ENCODE measurements at places on chromosomes 5 and 9.

GRCh38 chr5:2602451-2603271 lies 148.8 kb downstream of the IRX2 start:
- DNase-seq: no peak

- DNase-seq: no peak
Measured at GRCh38 chr9:88017096-88017495, 42.8 kb upstream of the CDK20 start.

DNA sequence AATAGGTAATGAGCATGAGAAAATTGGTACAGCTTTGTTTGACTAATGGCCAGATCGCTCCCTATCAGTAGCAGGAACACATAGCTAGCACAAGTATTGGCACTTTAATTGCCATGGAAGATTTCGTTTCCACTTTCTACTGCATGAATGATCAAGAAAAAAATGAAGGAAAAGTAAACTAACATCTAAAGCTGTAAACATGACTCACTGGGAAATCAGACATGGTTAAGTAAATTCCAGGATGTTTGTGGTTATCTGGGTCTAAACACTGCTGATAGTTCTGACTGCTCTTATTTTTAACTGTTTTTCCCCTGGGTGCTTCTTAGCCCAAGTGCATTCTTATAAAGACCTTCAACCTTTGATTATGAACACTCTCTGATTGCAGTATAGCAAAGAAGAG lies 388.9 kb downstream of the NR2F1-AS1 start:
- no peak for DNase-seq

DNA sequence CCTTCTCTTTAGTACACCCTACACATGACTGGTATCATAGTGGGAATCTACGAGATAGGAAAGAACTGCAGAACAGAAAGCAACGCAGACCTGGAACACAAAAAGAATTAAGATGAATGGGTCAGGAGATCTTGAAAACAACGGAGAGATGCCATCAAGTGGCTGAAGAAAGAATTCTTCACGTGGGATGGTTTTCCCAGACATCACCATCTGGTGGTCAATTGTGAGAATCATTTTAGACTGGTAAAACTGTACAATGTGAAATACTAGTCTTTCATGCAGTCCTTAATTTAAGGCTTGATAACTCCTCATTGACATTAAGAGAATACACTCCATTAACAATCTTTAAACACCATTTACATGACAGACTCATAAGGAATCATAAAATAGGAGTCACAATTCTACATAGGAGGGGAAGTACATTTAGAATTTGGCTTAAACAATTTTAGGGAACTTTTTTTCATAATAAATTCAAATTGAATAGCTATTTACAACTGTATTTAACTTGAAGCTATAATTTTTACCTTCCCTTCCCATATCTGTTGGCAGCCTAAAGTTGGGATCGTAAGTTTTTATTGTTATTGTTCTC lies 128.4 kb upstream of the TRPM3 start:
- peak; percentile 56 for DNase-seq

DNA sequence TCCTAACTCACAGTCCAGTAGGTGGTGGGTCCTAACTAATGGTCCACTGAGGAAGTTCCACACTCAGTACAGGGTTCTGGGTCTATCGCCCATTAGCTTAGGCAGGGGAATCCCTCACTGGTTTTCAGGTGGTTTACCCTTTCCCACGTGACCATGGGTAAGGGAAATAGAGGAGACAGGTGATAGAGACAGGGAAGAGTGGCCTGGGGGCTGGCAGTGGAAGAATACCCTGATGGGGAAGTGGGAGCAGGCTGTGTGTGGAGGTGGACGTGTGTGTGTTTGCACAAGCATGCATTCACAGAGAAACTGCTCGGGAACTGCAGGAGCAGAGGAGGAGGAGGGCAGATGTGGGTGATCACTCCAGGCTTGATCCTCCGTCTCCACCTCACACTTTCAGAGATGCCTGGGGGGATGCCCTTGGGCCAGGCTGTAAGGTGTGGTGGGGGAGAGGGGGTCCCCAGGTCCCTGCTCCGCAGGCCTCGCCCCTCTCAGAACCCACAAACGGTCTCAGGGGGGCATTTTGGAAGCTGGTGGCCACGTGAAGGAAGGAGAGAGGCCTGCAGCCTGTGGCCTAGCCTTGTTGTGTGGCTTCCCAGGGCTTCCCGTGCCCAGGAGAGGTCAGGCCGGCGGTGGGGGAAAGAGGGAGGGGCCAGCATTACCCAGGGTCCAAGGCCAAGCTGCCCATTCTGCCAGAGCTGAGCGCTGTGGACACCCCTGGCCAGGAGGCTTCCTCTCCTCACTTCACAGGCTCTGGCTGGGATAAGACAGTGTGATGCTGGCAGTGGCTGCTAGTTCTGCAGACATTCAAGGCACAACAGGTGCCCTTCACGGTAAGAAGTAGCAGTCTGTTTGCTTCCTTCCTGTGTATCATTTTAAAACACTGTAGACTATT lies 80.0 kb downstream of the OTULIN start:
- DNase-seq: no peak

DNA sequence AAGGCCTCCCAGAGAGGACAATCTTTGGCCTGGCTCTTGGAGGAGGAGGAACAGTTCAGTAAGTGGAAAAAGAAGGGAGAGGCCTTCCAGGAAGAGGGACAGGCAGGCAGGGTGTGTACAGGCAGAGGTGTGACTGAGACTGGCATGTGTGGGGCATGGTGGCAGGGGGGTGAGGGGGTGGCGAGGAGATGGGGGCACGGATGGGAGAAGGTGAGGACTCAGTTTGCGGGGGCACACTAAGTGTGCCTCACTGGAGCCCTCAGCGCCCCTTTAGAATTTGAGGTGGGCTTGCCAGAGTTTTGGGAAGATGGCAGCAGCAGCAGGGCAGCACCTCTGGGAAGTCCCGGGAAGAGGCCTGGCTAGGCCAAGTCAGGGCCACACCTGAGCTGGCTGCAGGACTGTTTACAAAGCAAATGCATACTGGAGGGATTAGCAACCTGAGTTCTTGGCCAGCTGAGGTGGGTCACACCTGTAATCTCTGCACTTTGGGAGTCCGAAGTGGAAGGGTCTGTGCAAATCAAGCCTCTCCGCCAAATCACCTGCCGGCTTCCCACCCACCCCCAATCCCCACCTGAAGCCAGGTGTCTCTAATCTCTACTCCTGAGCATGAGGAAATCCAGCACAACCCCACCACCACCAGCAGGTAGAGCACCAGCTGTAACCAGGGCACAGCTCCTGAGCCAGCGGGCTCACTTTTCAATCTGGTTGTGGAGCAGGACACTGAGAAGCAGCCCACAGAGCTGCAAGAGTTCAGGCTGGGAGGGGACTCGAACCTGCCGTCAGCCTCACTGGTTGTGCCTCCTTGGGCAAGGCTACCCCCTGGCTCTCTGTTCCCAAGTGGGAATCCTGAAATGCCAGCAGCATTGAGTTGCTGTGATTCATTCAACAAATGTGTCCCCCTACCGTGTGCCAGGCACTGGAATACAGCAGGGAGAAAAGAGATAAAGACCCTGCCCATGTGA lies 10.2 kb upstream of the GABRP start:
- no peak for DNase-seq

- no peak for DNase-seq
Measured at GRCh38 chr5:132753135-132753987, 6.1 kb downstream of the CCNI2 start.

DNA sequence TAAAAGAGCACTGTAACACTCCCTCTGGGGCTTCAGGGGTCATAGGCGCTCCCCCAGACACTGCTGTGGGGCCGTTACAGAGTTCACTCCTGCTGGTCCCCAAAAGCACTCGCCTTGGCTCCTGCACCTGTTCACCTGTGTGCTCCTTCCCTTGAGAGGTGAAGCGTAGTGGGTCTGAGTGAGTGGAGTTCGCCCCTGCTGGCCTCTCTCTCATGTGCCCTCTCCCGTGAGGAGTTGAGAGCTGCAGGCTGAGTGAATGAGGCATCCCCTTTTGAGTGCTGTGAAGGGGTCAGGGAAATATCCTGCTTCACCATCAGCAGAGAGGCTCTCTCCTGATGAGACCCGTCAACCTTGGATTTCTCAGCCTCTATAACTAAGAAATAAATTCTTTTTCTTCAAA lies 134.6 kb upstream of the TUT7 start:
- DNase-seq: no peak
